ENCODE measurements at places on chromosomes 3 and 15. TPM values are rescaled to one million over a fixed set of nuclear protein-coding genes. Genes with fewer than 3 reads are reported as not detected.

The CADPS gene
- total RNA-seq = 1.0 TPM

The ZBBX gene
- not detected for total RNA-seq

The KBTBD8 gene
- 3.1 TPM for total RNA-seq

The CSPG4 gene
- 71.5 TPM for total RNA-seq

The ATP6V1A gene
- total RNA-seq = 37.6 TPM

The RASSF1 gene
- 17.7 TPM for total RNA-seq

The WDR48 gene
- total RNA-seq = 39.1 TPM

The TEX55 gene
- not detected for total RNA-seq
